ENCODE measurements at places on chromosomes 7 and 10.
A peak's percentile ranks its signal among the peaks of the same experiment; 100 is the strongest.

DNA sequence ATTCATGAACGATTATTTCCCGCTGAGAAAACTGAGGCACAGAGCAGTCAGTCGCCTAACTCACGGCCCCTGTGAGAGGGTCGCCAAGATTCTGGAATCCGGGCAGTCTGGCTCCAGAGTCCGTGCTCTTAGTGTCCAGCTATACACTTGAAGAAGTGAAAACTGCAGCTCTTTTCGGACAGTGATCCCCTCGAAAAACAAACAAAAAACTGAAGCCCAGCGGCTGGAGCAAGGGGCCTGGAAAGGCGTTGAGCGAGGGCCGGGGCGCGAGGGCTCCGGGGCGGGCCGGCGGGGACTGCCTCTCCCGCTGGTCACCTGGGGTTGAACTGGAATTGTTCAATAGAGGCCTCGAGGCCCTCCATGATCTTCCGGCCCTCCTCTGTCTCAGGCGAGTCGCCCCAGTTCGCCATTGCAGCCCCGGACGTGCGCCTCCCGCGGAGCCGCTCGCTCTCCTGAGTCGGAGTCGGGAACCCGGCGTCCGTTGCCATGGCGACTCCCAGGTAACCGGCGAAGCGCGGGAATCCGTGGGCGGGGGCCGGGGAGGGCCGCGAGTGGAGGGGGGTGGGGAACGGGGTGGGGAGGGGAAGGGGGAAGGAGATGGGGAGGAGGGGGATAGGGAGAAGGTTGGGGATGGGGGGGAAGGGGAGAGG, 881 bp downstream of the C10orf67 start:
- no peak for DNase-seq

DNA sequence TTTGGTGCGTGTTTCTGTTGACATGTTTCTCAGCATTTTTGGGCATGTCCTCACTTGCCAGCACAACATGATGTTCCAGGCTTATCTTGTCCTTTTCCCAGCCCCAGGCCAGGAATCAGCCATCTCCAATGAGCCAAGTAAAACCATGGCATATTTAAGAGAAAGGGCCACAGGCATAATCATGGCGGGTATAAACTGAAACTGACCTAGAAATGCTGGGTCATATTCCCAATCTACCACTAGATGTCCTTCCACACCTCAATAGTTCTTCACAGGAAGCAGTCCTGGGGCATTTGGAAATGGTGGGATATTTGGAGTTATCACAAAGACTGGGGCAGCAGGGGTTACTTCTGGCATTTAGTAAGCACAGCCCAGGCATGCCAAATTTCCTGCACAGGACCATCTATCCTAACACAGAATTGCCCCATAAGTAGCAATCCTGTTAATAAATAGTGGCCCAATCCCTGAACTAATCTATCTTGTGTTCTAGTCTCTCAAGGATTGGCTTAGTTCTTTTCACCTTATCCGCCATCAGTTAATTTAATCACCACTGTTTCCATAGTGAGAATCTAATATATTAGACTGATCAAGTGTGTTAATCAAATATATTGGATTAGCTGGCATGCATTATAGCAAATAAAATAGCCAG, 101.6 kb downstream of the NPSR1 start:
- no peak for DNase-seq

GRCh38 chr7:117718116-117718835, 155.0 kb downstream of the CTTNBP2 start:
- no peak for DNase-seq

DNA sequence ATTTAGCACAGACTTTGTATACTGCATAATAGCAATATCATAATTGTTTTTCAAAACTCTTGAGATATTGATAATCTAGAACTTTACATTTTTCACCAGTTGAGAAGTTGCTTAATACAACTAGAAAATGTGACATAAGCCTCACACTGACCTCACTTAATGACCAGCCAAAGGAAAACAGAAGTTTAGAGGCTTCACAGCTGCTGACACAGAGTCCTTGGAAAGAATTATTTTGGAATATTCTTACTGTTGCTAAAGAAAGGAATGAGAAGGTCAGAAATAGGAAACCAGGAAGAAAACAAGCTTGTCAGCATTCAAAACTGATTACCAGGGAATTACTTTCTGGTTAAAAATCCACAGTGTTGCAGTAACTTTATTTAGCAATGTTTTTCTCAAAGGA, 35.5 kb upstream of the WASL start:
- no peak for DNase-seq

GRCh38 chr7:47071866-47072265, 510.0 kb downstream of the TNS3 start:
- DNase-seq, result no peak

- DNase-seq, result no peak
These were observed 634 bp upstream of the HOXA7 start for GRCh38 chr7:27156916-27157701.

DNA sequence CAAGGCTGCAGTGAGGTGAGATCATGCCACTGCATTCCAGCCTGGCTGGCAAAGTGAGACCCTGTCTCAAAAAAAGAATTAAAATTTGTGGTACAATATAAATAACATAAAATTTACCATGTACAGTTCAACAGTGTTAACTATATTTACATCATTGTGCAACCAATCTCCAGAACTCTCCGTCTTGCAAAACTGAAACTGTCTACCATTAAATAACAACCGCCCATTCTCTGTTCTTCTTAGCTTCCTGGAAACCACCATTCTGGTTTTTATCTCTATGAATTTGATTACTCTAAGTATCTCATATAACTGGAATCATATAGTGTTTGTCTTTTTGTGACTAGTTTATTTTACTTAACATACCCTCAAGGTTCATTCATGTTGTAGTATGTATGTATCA, 167.6 kb downstream of the AUTS2 start:
- no peak for DNase-seq

GRCh38 chr7:69732203-69732602, 133.9 kb downstream of the AUTS2 start:
- no peak for DNase-seq

GRCh38 chr7:26317211-26317610, 25.5 kb downstream of the SNX10 start:
- no peak for DNase-seq

GRCh38 chr10:96264938-96265337, 6.4 kb downstream of the BLNK start:
- no peak for DNase-seq

GRCh38 chr7:77679608-77680007, 16.7 kb upstream of the RSBN1L start:
- DNase-seq, result no peak

GRCh38 chr10:110636932-110637557, 7.1 kb upstream of the RBM20 start:
- no peak for DNase-seq

DNA sequence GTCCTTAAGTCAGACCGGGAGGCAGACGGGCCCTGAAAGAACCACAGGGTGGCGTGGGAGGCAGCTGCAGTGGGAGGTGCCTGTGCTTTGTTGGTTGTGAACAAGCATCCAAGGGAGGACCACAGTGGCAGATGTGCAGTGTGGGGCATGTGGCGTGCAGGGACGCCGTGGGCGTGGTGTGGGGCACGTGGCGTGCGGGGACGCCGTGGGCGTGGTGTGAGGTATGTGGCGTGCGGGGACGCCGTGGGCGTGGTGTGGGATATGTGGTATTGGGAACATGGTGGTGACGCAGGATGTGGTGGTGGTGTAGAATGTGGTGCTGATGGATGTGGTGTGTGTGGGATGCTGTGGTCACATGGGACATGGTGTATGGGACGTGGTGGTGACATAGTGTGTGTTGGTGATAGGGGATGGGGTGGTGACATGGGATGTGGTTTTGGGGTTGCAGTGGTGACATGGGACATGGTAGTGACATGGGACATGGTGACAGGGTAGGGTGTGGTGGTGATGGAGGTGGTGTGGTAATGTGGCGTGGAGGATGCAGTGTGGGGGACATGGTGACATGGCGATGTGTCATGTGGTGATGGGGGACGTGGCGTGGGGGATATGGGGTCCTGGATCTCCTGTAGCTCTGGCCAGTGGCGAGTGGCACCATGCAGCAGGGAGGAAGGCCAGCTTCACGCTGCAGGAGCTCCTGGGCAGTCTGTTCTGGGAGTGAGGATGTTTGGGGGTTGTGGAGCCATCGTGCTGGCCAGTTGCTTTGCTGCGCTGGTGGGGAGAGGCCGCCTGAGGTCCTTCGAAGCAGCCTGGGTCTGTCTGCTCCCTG, 78.8 kb downstream of the INPP5A start:
- DNase-seq, result peak; percentile 25

GRCh38 chr7:130234078-130234477, 26.4 kb downstream of the SSMEM1 start:
- DNase-seq, result no peak

DNA sequence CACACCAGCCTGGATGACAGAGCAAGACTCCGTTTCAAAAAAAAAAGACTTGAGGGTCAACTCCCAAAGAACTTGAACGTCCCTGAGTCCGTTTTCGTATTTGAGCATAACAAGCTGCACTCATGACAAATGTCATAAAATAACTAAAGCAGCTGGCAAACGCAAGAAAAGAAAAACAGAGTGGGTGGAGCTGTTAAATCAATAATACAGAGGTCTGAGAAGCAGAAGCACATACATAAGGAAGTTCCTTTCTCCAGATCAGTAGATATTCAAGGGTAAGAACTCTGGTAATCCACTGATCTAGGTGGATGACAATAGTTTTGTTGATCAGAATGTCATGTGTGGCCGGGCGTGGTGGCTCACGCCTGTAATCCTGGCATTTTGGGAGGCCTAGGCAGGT, 150.1 kb downstream of the FAM107B start:
- no peak for DNase-seq

GRCh38 chr7:36949711-36950600, 225.7 kb upstream of the AOAH start:
- DNase-seq, result no peak

GRCh38 chr7:22542669-22543068, 42.7 kb upstream of the STEAP1B start:
- DNase-seq, result no peak

DNA sequence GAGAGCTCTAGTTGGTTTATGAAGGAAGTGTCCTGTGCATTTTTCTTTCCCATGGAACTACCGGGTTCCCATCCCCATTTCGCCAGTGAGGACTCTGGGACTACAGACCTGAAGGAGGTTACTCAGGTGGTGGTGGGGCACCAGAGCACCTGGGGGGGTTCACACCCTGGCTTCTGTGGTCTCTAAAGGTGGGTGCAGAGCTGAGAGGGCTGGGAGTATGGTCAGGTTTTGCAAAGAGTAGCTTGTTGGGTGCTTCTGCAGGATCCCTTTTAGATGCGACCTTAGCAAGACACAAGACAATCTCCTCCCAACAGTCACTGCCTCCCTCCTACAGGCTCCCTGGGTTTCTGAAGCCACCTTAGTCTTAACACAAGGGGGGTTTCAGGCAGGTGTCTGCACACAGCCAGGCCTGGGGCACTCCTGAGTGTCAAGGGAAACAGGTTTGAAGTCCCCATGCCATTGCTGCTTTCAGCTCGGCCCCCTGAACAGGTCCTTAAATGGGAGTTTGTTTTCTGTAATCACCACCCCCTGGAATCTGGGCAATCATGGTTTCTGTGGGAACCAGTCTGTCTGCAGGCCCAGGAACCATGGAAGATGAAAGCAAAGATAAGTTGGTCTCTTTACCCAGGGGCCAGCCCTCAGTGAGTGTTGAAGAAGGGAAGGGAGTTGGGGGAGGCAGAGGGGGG, 9.9 kb upstream of the CXCL12 start:
- DNase-seq, result no peak

GRCh38 chr7:98548971-98549370, 68.1 kb upstream of the NPTX2 start:
- DNase-seq, result no peak

DNA sequence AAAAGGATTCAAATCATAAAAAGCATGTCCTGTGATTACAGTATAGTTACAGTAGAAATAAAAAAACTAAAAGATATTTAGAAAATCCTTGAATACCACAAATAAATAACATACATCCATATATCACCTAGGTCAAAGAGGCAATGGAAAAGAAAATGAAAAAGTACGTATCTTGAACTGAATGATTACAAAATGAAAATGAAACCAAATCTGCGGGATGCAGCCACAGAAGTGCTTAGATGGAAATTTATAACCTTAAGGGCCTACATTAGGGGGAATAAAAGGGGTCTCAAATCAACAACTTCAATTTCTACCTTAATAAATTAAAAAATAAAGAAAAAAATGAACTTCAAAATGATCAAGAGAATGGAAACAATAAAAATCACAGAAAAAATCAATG, 879.0 kb upstream of the CELF2 start:
- DNase-seq, result no peak

DNA sequence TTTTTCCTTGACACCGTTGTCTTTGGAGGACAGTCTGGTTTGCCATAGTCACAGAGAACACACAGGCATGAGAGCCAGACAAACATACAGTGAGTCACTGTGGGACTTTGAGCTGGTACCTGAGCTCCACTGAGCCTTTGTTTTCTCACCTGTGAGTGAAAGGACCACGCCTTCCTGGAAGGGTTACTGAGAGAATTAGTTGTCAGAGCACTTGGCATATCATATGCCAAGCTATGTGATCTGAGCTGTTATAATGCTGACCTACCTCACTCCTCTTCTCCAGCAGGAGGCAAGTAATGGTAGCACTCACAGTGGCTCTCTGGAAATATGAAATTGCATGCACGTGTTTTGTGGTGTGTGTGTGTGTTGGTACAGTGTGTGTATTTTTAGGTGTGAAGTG, 59.7 kb downstream of the CXCL12 start:
- no peak for DNase-seq

GRCh38 chr10:53079283-53079682, 306.7 kb upstream of the MBL2 start:
- no peak for DNase-seq

- DNase-seq, result no peak
These were observed 186.2 kb upstream of the MTPN start for GRCh38 chr7:136163340-136163801.

DNA sequence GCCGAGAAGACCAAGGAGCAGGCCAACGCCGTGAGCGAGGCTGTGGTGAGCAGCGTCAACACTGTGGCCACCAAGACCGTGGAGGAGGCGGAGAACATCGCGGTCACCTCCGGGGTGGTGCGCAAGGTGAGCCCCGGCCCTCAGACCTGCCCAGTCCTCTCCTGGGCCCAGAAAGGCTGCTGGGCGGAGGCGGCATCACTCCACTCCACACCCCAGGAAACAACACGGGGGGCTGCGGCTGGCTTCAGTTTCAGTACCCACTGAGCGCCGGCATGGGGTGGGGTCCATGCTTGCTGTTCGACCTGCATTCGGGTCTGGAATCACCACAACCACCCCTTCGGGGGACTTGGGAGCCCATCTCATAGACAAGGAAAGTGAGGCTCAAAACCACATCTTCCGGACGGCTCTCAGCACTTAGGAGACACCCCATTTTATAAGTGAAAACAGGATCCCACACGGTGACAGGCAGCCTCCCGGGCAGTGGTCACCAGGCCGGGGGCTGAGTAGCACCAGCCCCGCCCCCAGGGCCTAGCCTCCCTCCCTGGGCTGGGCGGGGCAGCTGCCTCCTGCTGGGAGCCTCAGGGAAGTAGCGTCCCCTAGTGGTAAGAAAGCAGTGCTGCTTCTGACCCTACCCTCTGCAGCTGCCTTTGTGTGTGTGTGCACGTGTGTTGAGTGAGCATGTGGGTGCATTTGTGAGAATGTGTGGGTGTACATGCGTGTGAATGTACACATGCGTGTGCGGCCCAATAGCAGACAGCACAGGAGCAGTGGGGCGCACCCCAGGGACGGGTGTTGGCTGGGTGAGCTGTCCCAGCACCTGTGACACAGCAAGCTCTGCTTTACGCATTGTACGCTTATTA, 1.8 kb downstream of the SNCG start:
- DNase-seq, result no peak
